ENCODE measurements at places on chromosomes 12 and 14.

DNA sequence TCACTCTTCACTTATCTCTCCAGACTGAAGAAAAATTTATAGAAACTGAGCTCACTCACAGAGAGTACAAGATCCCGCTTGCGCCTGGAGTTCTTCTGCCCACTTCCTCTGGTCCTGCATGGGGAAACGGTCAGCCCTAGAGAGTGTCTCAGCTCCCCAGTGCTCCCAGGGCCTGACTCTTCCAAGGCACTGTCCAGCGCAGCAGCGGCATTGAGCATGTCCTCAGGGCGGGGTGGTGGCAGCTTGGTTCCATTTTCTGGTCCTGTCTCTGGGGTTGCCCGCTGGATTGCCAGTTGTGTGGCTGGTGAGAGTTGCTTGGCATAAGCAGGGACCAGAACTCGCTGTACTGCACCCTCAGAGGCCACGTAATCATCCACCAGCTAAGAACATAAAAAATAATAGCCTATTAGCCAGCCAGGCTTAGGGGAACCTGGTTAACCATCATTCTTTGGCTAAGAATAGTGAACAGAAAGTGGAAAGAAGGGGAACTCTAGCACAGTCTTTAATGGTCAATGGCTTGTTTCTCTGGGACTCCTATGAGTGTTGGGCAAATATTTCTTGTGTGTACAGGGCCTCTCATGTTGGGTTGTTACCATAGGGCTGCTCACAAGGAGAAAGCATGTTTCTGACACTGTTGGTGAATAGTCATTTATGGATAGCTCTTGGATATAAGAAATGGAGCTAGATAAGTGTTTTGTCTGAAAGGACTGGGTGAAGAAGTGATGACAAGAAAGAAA, 13.7 kb upstream of the AJUBA start:
- DNase-seq = no peak

GRCh38 chr12:4460761-4461160, 15.1 kb upstream of the FGF6 start:
- no peak for DNase-seq

GRCh38 chr14:24630872-24631477, 3.0 kb downstream of the GZMB start:
- DNase-seq = peak; percentile 63

DNA sequence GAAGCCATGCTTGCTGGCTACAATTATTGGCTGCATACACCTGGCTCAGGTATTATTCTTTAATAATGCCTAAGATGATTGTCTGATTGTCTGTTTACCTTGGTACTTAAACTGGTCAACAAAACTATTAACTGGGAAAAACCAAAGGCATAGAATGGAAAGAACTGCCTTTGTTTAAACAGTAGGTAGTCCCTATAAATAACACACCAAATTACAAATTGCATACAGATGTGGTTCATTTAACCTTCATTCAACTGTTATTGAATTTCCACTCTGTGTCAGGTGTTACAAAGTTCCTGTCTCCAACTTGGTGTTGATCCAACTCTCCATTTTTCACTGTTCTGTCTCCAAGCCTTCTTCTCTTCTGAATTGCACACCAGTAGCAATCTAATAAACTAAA, 79.8 kb upstream of the FSCB start:
- no peak for DNase-seq

DNA sequence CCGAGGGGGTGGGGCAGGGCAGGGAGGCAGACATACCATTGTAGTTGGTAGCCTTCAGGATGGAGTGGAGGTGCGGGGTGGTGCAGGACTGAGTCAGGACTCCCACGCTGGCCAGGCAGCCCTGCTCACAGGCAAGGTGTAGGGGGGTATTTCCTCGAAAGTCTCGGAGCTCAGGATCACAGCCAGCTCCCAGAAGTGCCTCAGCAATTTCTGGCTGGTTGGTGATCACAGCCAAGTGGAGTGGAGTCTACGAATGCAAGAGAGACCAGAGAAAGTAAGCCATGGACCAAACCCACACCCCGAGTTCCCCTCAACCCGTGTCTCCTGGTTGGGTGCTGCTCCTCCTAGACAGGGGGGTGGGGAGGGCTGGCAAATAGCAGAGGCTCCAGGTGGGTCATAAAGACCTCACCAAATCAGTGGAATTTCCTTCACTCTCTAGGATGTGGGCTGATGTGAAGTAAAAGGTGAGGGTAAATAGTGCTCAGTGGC, 1.4 kb downstream of the NFKBIA start:
- DNase-seq = no peak

DNA sequence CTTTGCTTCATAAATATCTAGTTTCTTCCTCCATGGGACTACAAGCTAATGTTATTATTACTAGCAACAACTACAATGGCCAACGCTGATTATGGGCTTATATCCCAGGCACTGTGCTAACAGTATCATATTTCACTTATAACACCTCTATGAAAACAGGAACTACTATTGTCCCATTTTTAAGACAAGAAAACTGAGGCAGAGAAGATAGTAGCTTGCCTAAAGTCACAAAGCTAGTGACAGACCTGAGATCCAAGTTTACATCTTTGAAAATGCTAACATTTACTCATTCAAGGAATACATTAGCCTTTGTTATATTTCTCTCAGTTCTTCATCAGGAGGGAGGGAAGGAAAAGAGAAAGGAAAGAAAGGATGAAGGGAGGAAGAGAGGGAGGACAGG, 32.8 kb downstream of the GIT2 start:
- DNase-seq = no peak

- no peak for DNase-seq
These were observed 30.6 kb upstream of the ULK1 start for GRCh38 chr12:131863711-131864396.

DNA sequence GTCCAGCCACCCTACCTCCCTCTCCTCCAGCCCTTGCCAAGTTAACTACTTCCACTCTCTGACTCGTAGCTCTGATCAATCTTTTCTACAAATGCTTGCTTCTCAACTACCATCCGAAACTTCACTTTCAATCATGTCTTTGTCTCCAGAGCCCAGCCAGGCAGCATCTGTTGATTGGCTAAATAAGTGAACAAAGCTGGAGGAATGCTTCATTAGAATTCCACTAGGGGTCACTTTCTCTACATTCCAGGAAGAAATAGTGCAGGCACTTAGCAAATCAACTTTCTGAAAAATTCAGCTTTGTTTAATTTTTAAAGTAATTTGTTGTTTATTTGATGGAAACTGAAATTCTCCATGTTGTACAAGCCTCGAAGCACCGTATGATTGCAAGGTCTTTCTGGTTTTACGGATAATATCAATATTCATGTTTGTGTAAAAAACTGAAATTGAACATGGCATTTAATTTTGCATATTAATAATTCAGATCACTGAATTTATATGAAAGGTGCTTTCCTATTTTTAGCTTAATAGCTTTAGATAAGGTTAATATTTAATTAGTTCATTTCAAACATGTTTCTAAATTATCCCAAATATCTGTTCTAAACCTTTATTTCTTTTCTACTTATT, 32.4 kb upstream of the HELB start:
- no peak for DNase-seq

DNA sequence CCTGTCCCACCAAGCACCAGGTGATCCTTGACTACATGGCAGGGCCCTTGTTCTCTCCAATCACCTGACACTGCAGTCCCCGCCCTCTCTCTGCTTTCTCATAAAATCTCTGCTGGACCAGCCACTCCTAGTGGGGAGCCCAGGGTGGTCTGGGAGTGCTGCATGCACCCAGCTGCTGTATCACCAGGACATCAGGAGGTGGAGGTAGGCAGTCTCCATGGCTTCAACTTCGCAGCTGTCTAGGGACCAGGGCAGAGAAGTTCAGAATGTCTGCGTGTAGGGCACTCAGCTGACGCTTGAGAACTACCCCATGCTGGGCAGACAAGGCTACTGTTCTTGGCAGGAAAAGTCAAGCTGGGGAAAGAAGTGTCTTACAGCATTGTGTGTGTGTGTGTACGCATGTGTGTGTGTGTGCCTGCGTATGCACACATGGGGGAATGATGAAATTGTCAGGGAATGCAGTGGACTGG, 2.6 kb downstream of the WSCD2 start:
- no peak for DNase-seq

DNA sequence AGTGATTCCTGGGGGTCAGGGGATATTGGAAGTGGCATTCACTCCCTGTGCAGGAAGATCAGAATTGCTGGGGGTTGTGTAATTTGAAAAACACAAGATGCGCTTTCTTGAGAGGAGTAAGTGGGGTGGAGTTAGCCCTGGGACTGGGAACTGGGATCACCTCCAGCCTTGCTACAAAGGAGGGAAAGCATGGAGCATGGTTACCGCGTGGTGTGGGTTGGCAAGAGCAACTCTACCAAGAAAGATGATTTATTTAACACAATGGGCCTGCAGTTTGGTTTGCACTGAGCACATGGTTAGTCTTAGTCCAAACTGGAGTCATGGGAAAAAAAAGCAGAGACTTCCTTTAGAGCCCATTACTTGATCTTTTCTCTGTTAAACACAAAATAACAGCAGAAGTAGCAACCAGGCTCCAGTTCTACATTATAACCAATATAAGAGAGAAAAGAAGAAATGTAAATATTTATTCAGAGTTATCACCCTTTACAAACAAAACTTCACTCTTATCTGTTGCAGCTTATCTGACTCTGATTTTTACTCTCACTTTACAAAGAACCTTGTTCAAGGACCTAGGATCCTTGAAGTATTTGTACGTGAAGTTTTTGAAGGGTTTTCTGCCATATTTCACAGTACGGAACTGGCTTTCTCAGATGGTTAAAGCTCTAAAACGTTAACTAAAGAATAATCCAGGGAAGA, 2.1 kb upstream of the NIN start:
- DNase-seq = no peak
